NCI-H1092 (cell line): ENCODE measurements at places on chromosomes 1 and 21.

DNA sequence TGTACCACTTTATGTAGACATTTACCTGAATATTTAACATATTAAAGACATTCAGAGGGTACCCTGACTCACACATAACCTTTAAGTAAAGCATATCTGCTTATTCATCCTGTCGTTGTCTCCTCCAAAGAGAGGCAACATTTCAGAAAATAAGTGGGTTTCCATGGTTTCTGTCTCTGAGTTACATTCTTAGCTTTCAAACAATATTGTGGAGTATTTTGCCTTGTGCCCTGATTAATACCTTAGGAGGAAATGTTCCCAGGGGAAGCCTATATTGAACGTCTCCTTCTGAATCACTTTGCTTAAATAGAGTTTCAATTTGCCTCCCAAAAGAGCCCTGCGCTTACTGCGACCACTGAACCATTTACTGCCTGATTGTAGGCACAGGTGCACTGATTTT, 26.1 kb downstream of the PALMD start:
- no peak for DNase-seq

DNA sequence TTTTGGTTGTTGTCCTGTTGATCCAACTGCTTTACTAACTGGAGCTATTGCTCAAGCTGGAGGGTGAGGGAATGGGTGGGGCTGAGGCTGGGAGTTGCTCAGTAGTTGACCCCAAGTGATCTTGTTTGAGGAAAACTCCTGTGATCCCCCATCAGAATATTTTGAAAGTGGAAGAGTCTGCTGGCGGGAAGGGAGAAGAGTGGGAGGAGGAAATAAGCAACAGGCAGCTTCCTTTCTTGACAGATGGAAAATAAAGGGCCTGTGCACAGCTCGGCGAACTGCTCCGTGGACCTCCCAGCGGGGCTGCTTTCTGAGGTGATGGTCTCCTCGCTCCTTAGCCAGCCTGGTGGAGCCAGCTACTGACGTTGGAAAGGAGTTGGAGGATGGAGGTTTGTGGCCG, 199.1 kb upstream of the LMO4 start:
- no peak for DNase-seq

DNA sequence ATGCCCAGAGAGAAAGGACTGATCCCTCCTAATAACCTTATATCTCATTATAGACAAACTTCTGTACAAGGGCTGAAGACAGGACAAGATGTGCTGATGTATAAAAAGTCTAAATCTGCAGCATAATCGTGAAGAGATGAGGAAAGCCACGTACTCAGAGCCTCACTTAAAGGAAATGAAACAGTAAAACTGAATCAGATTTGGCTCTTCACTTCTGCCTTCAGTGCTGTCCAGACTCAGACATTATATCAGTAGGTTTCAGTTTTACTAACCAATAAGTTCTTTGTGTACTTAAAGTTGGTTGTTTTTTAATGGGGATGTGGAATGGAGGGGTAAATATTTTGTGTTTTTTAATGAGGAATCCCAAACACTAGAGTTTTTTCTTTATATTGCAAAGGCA, 45.3 kb upstream of the RGS1 start:
- DNase-seq: no peak

DNA sequence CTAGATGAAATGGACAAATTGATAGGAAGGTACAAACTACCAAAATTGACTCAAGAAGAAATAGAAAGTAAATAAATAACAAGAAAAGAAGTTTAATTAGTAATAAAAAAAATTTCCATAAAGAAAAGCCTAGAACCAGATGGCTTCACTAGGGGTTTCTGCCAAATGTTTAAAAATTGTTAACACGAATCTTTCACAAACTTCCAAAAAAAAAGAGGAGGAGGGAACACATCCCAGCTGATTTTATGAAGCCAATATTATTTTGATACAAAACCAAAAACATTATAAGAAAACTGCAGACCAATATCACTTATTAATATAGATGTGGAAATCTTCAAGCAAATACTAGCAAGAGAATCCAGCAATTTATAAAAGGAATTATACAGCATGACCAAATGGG, 89.5 kb downstream of the COLGALT2 start:
- no peak for DNase-seq

DNA sequence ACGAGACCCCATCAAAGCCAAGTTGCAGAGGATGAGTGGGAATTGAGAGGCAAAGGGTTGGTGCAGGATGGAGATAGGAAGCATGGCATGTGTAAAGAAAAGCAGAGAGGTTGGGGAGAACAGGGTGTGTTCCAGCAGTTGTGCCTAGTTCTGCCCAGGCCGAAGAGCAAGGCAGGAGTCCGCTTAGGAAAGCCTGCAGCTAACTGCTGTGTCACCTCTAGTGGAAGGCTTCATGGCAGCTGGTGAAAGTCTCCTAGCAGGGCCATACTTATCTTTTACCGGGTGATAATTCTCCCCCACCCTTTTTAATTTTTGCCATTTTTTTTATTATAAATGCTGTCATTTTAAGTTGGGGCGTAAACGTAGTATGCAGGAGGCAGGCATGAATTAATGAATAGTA, 93.6 kb downstream of the NFIA start:
- no peak for DNase-seq

- no peak for DNase-seq
These were observed 46.5 kb downstream of the TP73 start for GRCh38 chr1:3698660-3699408.

- no peak for DNase-seq
These were observed 10.0 kb upstream of the ANGPTL7 start for GRCh38 chr1:11179125-11179524.

- no peak for DNase-seq
These were observed 82.4 kb upstream of the PLPPR4 start for GRCh38 chr1:99181892-99182291.
